ENCODE measurements at places on chromosomes 13 and 19.

DNA sequence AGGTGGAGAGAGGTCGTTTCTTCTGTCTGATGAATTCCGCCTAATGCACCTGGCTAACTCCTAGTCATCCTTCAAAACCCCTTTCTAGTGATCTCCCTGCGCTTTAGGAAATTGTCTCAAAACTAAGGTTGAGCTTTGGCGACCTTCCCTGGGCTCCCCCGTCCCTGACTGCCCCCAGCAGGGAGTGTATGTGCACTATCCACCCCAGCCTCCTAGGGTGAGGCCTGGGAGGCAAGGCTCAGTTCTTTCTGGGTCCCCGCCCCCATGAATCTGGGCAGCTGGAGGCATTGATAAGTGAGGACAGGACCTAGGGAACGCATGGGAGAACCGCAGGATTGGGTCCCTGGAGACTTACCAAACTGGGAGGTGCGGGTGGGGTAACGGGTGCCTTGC is 378 bp downstream of the TLE6 start:
- DNase-seq: no peak

GRCh38 chr19:16778796-16779411 is 50.3 kb upstream of the SIN3B start:
- peak; percentile 73 for DNase-seq

- no peak for DNase-seq
Observed at GRCh38 chr13:20782116-20782708, 8.5 kb upstream of the EEF1AKMT1 start.

GRCh38 chr13:76329004-76329403 is 557.2 kb downstream of the KCTD12 start:
- DNase-seq: no peak

- no peak for DNase-seq
Observed at GRCh38 chr13:24709186-24709913, 29.1 kb downstream of the ATP12A start.

GRCh38 chr19:22708983-22709382 is 74.9 kb downstream of the ZNF492 start:
- no peak for DNase-seq

DNA sequence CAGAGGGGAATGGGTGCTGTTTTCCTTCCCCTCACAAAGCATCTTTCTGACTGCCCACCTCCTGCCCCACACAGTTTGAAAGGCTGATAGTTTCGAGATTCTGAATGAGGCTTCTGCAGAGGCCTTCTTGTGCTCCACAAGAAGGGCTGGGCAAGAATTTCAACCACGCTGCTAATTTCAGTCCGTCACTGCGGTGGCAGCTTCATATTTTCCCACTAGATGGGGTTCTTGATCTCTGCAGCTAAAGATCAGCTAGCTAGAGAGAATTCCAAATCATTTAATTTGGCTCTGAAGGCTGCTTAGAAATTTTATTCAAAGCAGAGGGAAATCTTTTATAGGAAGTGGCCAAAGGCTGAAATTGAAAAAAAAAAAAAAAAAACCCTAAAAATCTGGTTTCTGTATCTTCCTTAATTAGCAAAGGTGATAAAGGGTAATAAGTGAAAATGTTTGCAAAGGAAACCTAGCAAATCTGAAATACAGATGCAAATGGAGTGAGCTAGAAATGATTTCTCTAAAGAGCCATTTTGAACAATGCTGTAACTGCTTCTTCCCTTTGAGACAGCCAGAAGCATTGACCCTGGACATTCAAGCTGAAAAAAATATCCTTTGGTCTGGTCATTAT is 38.0 kb upstream of the C13orf42 start:
- DNase-seq: no peak

DNA sequence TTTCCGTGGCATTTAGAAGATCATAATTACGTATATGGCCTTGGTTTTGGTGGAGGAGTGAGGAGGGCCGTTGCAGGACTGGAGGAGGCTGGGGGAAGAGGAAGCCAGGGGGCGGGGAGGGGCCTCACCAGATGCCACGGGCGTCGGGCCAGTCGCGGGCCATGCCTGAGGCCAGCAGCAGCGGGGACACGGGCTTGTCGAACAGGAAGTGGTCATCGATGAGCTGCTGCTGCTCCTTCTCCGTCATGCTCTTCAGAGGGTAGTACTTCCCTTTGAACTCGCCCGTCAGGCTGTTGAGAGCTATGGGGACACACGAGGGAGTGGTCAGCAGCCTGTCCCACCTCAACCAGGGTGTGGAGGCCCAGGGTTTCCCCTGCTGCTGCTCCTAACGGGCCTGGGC is 11.1 kb downstream of the CKM start:
- no peak for DNase-seq

GRCh38 chr19:2636897-2637683 is 65.4 kb downstream of the GNG7 start:
- peak; percentile 89 for DNase-seq

DNA sequence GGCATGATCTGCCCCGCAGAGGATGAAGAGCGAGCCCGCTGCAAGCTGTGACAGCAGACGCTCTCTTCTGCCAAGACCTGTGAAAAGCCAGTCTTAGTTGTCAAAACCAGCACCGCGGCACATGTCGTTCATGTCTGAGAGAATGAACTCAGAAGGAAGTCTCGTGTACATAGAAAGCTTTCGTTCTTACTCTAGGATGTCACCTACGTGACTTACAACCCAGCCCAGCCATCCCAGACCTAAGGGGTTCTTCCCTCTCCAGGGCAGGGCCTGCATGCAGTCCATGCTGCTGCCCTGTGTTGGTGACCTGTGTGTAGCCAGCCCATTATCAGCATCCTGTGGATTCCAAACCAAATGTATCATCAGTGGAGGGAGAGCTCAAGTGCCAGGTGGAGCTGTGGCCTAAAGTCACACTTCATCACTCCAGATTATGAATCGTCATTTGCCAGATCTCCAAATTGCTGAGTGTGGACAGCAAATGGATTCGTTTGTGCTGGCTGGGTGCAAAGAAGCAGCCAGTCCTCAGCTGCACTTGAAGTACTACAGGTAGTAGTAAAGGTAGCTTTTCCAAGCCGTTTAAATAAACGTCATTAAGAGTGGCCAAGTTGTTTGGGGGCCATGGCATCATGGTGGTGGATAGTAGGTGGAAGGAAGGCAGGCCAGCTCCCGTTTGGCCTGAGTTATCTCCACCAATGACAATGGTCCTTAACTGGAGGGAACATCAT is 73.9 kb upstream of the GPR183 start:
- DNase-seq: no peak

DNA sequence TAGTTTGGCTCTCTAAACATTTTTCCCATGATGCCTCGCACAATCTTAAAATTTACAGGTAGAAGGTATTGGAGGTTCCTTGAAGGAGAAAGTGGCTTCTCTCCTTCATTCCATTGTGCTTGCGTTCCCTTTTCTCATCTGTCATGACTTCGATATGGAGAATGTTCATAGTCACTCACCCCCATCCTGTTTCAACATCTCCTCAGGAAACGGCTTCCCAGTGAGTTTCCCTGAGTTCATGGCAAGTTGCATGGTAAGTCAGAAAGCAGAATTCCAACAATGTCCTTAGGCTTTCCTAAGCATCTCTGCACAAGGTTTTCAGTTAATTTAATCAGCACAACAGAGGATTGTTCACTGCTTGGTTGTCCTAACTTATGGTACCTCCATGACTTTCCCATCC is 581.8 kb upstream of the SLITRK5 start:
- DNase-seq: peak; percentile 30

DNA sequence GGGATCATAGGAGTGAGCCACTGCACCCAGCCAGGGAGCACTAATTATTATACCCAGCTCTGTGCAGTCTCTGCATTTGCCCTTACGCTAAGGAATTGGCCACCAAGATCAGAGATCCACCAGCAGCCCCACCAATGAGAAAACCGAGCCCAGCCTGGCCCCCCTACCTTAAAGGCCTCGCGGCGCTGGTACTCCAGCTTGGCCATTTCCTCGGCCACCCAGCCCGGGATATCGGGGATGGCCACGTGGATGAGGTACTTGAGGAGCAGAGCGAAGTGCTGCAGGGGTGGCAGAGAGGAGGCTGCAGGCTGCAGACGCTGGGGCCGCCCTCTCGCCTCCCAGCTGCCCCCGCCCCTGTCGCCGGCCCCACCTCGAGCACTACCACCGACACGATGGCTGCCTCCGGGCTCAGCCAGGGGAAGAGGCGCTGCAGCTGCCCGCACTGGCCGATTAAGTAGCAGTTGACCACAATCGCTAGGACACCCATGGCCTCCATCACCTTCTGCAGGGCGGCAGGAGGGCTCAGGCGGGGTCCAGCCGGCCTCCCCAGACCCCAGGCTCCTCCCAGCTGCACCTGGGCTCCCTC is 7.5 kb downstream of the ANO8 start:
- no peak for DNase-seq

DNA sequence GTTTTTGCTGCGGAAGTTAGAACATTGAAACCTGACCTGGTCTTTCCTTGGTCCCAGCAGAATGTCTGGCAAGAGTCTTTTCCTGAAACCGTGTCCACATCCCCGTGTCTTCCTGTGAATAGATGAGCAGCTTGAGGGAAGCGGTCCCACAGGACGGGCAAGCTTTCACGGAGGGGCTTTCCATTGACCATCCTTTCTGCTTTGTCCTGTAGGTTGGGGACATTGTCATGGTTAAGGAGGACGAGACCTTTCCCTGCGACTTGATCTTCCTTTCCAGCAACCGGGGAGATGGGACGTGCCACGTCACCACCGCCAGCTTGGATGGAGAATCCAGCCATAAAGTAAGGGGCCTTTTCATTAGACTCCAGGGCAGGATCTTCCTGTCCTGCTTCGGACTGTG is 126.0 kb downstream of the ATP11A start:
- DNase-seq: no peak

DNA sequence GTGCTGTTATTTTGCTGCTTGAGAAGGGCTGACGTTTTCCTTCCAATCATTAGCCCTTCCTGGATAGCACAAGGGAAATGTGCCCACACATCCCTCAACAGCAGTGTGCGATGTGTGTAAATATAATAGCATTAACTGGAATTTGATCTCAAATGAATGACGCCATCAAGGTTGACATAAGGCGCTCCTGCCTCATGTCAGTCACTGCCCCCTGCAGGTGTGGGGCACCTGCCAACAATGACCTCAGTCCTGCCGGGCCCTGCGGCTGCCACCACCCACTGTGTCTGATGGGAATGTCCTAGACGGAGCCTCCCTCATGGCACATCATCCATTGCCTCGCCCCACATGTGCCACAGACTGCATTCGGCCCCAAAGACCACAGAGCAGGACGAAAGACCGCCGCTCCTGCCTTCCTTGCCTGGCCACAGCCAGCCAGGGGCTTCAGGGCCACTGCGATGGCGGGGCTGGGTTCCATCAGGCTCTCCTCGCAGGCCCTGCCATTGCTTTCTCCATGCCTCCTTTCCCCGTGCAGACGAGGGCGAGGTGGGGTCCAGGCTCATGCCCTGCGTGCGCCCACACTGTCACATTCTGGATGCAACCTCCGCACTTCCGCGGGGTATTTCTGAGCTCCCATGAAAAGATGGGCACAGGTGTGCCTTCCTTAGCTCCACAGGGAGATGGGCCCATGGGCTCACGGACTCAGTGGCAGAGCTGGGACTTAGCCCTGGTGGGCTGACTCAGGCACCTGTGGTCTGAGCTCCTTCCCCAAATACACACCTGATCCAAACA is 146.7 kb downstream of the SOX1 start:
- no peak for DNase-seq

DNA sequence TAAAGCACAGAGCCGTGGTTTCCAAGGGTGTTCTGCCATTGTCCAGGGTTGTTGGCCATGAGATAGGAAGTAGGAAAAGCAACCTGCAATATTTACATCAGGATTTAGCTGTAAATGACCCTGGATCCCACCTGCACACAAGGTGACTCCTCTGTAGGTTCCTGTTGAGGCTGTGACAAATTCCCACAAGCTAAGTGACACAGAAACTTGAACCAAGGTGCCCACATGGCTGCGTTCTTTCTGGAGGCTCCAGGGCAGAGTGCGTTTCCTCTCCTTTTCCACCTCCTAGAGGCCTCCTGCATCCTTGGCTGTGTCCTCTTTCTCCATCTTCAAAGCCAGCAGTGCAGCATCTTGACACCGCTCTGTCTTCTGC is 11.9 kb downstream of the CEACAM21 start:
- DNase-seq: no peak

- DNase-seq: no peak
Observed at GRCh38 chr19:45279587-45280192, 28.6 kb downstream of the MARK4 start.

DNA sequence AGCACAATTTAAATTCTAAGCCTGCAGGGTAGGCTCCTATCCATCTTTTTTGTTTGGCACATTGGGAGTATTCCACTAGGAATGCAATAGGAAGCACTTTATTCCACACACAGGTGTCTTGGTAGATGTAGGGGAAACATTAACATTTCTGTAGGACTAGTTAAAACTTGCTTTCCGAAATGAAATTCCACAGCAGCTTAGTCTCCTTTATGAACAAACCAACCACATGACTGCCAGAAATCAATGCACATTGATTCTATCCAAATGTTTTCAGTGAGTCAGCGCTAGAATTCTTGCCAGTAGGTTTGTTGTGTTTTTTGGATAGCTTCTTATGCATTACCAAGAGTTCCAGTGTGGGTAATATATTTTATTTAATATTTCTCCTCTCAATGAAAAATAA is 207.9 kb upstream of the CSNK1A1L start:
- no peak for DNase-seq

DNA sequence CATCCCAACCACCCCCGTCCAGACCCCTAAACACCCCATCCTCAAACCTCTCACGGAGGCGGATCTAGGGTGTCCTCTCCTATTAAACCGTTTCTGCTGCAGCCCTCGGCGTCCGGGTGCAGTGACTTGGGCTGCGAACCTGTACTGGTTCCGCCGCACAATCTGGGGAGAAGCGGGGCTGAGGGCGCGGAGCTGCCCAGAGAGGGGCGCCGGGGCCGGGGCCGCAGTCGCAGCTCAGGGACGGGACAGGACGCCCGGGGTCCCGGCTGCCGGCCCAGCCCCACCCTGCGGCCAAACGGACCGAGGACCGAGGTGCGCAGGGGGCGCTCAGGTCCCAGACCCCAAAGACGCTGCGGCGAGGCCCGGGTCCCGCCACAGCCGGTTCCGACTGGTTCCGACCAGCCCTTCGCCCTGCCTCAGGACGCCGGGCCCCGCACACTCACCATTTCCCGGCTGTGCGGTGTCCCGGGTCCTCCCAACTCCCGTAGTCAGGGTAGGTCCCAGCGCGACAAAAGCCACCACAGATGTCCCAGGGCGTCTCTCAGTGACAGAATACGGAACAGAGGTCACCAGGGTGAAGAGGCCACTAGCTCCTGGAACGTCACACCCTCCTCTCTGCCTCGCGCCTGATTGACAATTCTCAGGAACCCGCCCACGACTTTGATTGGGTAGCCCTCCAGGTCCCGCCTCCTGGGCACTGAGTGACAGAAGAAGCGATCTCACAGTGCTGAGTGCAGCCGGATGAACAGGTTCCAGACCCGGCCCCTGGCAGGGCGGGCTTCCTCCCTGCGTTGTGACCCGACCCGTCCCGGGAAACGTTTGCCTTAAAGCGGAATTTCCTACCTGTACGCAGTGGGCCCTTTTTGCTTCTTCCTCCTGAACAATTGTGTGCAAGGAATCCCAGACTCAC is at the start of gene ZNF44:
TSS of gene ZNF44 (minus strand) at position 635 of the 910 bp plus-strand sequence. CDS start at position 446, 189 bp downstream.
- peak; percentile 88 for DNase-seq

GRCh38 chr13:99909836-99910619 is 61.5 kb downstream of the ZIC5 start:
- DNase-seq: no peak

- no peak for DNase-seq
Observed at GRCh38 chr13:19179916-19180315, 1.7 kb downstream of the TUBA3C start.

- DNase-seq: no peak
Observed at GRCh38 chr13:88031980-88032559, 360.9 kb downstream of the SLITRK5 start.

GRCh38 chr19:1291761-1292418 is 6.2 kb downstream of the EFNA2 start:
- DNase-seq: no peak

GRCh38 chr13:33366469-33367062 is 81.0 kb upstream of the STARD13 start:
- no peak for DNase-seq

- no peak for DNase-seq
Observed at GRCh38 chr13:51549050-51549449, 35.2 kb upstream of the WDFY2 start.

All from H54 (cell line).